M059J (cell line): ENCODE measurements at places on chromosomes 2 and 18. TPM values are rescaled to one million over a fixed set of nuclear protein-coding genes. Genes with fewer than 3 reads are reported as not detected.
A peak's percentile ranks its signal among the peaks of the same experiment; 100 is the strongest.

- DNase-seq: no peak
Measured at GRCh38 chr2:174775571-174775980, 11.3 kb upstream of the CHRNA1 start.

DNA sequence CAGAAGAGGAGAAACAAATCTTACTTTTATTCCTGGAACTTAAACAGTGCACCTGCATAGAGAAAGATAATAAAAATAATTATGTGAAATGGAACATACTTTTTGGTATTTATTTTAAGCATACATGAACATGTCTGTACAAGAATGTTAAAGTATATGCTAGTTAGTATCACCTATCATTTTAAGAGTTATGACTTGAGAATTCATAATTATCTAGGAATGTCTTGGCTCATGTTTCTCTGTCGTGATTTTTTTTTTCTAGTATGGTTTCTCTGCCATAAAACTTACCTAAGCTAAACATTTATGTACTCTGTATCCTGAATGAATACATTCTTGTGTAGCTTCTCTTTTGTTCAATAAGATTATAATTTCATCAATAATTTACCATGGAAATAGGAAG lies 4.2 kb downstream of the SERPINB7 start:
- DNase-seq: no peak

The CYP20A1 gene
- total RNA-seq: 16.9 and 19.9 TPM in 2 replicates

DNA sequence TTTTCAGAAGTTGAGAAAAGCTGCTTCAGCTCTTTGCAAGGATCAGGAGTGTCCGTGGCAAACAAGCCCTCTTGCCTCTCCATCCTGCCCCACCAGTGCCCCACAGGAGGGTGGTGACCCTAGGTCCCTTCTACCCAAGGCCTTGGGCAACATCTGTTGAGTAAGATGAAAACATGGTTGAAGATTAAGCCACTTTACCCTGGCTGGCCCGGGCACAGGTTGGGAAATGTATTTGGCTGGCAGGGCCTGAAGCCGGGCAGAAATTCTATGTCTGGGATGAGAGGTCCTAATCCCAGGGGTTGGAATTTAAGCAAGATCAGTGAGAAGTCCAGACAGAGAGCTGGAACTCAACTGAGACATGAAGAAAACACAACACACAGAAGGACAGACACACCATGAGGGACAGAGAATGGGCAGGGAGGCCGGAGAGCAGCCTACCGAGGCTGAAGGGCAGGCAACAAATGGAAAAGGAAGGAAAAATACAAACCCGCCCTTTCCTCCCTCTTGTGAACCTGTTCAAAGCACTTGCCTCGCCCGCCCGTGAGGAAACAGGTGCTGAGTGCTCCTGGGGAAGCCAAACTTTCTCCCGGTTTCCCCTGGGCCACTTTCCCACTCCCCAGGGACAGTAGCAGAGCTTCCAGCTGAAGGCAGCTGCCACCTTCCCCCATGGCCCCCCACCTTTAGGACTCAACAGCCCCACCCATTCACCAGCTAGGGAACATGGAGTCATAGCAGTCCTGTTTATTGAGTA lies 86.1 kb downstream of the TNS1 start:
- no peak for DNase-seq

- no peak for DNase-seq
Measured at GRCh38 chr2:239469106-239469960, 68.5 kb upstream of the HDAC4 start.

DNA sequence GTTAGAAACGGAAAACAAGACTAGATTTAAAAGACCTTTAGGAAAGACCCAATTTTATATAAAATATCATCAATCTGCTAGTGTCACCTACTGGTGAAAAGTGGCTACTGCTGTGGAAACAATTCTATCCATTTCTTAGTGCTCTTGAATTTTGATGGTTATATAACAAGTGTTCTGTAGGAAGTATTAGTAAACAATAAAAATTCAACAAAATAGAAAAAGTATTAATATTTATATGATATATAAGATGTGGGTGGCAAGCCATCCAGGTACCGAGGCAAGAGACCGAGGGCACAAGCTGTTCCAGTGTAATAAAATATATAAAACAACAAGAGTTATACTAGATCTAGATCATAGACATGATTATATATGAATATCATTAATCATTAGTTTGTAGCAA lies 6.2 kb upstream of the TMEM87B start:
- DNase-seq: peak; percentile 61

The APOB gene
- not detected in 2 replicates for total RNA-seq

DNA sequence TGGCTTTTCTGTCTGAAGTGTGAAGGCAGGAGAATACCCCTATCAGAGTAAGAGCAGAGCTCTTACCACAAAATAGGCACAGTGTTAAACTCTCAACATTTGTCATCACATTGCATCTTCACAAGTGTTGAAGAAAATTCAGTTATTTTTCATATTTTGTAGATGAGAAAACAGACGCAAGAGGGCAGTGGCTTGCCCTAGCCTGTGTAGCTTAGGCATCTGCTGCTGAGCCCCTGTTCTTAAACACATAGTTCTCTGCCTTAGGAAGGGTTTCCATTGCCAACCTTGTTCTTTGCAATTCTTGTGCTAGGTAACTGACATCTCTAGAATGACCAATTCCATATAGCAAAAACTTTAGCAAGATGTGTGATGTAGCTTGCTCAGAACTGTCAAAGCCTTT lies 112.7 kb upstream of the RMDN2 start:
- DNase-seq: no peak
